ENCODE measurements at places on chromosomes 2 and 18.

- no peak for DNase-seq
These were observed 10.2 kb upstream of the TTC32 start for GRCh38 chr2:19911808-19912509.

DNA sequence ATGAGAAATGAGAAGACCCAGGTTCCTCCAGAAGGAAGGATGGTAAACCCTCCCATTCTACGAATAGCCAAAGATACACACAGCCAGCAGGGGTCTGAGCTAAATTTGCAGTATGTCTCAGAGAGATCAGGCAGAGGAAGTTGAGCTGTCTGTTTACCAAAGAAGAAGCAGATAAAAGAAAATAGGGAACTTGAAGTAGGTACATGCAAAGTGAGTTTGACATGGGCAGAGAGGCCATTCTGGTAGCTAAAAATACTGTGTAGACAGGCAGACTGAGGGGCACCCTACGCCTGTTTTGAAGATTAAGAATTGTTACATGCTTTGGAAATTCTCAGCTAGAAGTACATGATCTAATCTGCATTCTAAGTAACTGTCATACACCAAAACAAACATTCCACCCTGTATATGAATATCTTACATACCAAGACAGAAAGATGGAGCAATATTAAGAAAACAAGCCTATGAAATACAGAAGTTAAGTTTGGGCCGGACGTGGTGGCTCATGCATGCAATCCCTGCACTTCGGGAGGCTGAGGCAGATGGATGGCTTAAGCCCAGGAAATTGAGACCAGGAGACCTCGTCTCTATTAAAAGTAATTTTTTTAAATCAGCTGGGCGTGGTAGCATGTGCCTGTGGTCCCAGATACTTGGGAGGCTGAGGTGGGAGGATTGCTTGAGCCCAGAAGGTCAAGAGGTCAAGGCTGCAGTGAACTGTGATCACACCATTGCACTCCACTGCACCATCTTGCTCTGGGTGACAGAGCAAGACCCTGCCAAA is 157.9 kb downstream of the ANKRD44 start:
- no peak for DNase-seq

DNA sequence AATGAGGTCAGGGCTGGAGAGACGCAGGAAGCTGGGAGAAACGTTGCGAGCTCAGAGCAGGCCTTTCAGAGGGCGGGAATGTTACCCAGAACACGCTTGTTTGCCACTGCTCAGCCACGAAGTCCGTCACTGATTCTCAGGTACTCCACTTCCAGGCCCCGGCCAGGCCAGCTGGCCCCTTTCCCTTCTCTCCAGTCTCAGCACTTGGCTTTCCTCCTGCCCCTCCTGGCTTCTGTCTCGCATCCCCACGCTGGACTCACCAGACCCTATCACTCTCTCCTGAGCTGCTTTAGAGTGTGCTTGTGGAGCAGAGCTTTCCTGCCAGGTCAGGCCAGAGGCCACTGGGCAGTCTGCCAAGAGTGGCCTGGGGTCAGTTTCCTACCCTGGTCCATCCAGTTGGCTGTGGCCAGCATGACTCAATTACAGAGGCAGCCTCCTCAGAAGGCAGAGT is 151.4 kb downstream of the TWIST2 start:
- no peak for DNase-seq

GRCh38 chr2:221896505-221897151 is 324.5 kb upstream of the EPHA4 start:
- DNase-seq: no peak

DNA sequence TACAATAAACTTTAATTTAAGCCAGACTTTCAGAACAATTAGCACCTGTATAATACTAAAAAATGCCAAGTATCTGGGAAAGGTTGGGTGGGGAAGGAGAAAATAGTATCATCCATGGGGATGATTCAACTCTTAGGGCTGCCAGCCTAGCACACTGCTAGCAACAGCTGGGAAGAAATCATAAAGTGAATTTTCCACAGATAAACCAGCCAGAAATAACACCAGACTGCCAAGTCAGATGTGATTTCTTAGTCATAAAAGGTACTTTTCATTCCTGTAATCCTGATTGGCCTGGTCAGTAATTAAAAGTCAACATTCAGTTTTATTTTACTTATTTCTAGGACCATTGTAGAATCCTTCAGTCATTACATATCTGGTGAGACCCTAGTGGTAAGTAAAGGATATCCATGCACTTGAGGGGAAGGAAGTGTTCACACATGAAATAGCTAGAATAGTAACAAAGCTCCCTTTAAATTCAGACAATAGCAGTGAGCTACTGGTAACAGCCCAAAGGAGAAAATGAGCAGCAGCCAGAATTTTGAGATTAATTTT is 59.4 kb downstream of the LIMS1 start:
- DNase-seq: no peak

DNA sequence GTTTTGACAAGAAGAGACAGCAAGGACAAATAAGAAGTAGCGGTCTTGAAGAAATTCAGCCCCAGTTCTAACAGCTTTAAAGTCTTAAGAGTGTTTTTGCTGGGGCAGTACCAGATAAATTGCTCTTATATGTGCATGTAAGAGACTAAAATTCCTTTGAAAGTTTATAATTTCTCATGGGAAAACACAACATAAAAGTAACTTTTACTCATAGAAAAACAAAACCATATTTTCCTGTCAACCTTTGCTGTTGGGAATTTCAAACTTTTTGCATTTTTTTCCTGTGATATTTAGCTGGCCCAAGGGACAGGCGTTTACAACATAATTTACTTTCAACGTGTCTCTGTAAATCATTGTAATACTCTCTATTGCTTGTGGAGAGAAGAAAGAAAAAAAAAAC is 767.8 kb upstream of the ZEB2 start:
- no peak for DNase-seq

DNA sequence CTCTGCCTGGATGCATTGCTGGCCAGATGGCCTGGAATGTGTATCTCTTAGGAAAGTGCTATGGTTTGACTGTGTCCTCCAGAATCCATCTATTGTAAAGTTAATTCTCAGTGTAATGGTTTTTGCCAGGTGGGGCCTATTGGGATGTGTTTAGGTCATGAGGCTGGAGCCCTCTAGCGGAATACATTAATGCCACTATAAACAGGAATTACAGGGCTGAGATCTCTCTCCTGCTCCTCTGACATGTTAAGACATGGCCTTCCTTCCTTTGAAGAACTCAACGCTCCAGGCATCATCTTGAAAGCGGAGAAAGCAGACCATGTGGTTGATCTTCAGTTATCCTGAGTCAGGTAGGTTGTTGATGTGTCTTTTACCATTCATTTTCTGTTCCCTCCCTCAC is 276.4 kb downstream of the RPIA start:
- DNase-seq: no peak

DNA sequence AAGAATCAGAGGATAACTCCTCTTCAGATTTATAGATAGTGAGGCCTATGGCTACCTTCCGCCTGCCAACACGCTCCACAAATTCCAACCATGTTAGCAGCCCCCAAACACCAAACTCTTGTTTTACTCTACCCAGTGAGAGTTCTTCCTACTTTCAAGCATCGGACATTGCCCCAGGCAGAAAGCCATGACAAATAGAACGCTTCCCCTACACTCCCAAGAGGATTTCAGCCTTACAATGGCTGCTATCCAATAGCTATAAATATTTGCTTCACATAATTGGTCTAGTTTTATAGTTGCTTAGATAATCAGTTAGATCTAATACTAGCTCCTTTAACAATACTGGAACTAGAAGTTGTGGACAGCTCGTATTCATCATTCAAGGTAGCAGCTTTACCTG is 503.4 kb upstream of the VRK2 start:
- DNase-seq: no peak

- DNase-seq: no peak
These were observed 16.6 kb downstream of the LAPTM4A start for GRCh38 chr2:20034821-20035220.

DNA sequence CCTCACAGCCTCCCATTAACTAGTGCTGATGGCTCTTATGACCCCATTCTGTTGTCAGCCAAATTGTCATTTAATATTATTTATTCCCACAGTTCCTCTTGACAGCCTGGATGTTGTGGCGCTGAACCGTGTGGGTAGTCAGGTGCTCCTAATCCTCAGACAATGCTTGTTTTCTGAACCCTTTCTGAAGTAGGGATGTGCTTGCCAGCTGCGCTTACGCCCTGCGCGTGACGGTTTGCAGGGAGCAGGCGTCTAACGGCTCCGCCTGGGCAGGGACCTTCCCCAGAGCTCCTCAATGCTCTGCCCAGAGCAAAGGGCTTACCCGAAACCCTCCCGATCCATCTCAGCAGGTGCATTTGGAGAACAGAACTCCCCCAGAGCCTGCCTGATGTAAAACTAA is 358.2 kb upstream of the MYT1L start:
- no peak for DNase-seq

- DNase-seq: no peak
These were observed 348.2 kb downstream of the MYCN start for GRCh38 chr2:16288371-16289112.

DNA sequence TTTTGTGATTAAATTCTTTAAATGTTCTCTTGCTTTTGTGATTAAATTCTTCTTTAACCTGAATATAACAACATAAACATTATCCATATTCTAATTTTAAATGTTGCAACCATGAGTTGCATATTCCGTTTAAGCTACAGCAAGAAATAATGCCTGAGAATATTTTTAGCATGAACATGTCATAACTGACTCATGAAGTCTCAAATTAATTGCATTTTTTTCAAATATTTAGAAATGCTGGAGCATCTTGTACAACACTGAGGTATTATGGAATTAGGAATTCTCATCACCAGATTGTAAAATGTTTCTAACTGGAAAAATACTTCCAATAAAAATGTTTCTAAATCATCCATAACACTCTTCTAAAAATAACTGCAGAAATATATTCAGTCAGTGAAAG is 14.7 kb downstream of the ROCK2 start:
- DNase-seq: no peak

DNA sequence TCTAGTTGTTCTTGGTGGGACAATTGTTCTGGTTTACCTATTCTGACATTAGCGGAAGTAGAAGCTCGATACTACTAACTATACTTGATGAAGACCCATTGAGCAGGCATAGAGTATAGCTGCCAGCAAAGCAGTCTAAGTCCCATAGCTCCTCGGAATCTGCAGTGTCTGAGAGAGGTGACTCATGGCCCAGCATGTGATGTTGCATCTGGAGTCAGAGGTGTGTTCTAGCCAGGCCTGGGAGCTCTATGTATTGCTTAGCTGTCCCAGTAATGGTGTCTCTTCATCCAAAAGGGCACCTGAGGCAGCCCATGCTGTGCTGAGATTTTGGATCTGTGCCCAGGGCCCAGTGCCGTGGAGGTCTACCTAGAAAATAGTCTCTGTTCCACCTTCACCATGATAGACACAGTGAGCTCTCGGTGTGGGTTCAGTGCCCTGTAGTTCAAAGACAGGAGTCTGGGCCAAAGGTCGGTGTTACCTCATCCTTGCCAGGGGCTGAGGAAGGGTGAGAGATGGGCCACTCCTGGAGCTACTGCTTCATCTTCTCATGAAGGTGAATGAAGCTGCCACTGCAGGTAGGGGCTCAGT is 47.3 kb downstream of the MEX3C start:
- DNase-seq: no peak

DNA sequence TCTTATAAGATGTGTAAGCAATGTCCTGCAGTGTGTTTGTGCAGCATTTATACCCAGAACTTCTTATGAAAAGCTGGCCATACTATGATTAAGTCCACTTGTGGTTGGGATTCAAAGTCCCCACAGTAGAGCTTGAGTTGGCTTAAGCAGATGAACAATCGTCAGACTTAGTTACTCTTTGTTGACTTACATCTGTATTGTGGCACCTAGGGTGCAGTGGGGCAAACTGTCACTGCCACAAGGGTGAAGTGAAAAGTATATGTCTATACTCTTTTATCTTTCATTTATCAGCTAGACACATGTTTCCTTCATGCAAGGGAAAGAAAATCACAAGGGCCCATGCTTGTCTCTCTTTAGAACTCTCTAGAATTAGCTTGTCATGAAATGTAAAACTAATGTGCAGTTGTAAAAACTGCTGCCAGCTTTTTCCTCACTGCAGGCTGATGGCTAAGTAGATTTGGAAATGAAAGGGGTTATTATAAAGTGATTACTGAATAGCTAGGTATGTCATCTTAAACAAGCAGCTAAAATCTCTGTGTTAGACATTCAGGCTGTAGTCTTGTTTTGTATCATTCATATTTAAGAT is 474.5 kb downstream of the PTPRM start:
- DNase-seq: no peak

GRCh38 chr2:44155666-44156446 is 12.8 kb upstream of the PPM1B start:
- no peak for DNase-seq

DNA sequence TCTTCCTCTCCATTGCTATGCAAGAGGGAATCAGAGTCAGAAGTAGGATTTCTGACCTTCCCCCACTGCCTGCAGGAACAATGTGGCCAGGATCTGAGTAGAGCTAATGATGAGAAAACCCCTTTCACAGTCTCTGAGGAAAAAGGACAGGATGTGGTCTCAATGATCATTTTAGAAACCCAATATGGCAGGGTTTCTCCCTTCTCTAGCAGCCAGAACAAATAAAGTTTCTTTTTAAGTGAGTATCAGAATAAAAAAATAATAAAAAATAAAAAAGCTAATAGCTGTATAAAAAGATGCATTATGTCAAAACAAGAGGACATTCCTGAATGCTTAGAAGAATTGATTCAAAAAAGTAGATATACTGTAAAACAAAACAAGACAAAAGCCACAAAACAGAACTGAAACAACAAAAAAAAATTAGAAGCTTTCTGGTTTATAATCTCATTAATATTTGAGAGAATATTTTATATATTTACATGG is 1124.9 kb upstream of the ZEB2 start:
- no peak for DNase-seq

- no peak for DNase-seq
These were observed 62.0 kb upstream of the NFU1 start for GRCh38 chr2:69499242-69499641.

DNA sequence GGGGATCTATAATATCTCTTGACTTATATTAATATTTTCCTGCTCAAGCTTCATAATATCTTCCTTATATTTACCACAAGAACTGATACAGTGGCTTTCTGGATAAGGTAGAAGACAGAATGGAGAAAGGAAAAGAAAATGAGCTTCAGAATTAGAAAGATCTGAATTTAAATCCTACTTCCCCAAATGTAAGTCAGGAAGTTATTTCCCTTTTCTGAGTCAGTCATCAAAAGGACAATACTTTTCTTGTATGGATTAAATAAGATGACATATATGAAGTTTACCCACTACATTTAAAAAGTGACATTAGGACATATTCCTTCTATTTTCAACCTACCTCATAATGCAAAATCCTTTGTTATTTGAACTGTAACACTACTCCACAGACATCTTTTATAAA is 19.0 kb downstream of the KRCC1 start:
- DNase-seq: no peak

DNA sequence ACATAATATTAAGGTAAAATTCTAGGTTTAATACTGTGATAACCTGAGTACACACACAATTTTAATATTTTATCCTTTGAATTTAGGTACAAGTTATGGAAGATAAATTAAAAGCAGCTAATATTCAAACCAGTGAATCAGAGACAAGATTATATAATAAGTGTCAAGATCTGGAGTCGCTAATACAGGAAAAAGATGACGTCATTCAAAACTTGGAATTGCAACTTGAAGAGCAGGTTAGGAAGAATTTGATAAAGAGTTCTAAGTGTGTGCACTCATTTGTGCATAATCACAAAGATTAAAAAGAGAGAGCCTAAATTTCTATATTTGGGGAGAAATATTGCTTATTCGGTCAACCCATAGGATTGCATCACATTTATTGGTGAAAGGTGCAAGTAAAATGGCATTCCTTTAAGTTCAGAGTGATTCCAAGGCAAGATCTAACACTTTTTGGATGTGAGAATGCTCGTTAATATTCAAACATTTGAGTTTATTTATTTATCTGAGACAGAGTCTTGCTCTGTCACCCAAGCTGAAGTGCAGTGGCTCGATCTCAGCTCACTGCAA is 16.3 kb upstream of the C1GALT1C1L start:
- DNase-seq: no peak

- DNase-seq: no peak
These were observed 38.7 kb upstream of the CREB1 start for GRCh38 chr2:207491086-207491485.

Measured in NCI-H1694 (cell line).